ENCODE measurements at places on chromosomes 13 and 19.

- DNase-seq, result no peak
Observed at GRCh38 chr19:19911150-19911549, 10.4 kb downstream of the ZNF93 start.

DNA sequence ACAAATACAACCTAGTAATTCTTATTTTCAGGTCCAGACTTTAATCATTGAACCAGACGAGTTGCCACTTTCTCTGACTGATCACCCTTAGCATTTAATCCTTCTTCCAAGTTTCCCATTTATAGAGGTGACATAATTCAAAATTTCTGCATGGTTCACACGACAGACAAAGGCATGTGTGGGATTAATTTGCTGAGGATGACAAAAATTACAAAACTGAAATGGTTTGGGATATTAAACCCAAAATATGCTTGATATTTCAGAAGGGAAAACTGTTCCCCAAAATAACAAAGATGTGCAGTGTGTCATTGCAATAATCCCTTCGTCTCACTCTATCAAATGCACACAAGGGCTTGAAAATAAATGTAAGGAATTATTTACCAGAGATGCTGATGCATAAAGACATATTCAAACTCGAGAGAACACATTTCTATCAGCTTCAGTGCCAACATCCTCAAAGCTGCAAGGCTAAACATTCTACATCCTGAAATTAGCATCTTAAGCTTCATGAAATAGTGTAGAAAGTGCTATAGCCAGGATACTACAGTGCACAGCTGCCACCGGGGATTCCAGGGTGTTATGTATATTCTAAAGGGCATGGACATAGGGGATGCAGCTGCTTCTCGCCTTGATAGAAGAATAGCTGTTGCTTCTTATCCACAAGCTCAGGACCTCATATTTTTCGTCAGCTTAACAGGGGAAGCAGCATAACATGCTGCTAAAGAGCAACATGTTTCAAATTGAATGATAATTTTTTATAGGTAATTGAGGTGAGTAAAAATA, 198.7 kb upstream of the SLITRK1 start:
- DNase-seq, result no peak

GRCh38 chr13:99505814-99506269, 4.6 kb downstream of the TM9SF2 start:
- DNase-seq, result peak; percentile 25

GRCh38 chr19:17183271-17183761, 31.8 kb upstream of the USE1 start:
- no peak for DNase-seq

DNA sequence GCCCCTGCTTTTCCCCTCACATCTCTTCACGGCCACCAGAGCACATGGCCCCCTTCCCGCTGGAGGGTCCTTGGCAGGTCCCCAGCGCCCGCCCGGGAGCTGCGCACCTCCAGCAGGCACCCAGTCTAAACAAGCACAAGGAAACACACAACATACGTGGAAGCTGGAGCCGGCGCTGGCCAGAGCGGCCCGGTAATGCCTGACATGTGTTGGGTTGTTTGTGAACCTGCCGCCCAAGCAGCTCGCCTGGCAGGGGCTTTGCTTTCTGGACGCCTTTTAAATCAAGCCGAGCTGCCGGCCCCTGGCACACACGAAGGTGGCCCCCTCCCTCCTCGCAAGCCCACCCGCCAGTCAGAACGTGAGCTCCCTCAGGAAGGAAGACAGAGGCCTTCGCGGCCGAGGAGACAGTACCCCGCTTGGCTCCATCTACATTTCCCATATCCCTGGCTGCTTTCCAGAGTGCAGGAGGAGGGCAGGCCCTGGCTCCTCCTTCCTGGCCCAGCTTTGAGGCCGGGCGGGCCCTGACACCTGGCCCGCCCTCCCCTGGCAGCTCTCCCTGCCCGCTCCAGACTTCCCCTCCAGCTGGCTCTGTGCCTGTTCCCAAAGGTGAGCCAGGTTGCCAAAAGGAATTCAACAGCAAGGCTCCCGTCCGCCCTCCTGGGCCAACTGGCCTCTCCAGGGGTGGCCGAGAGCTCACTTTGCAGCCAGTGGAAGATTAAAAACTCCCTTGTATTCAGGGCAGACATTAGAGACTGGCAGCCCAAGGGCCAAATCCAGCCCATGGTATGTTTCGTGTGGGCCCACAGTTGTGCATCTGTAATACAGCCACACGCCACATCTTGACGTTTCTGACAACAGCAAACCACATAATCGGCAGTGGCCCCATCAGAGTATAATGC, 28.7 kb downstream of the COMP start:
- DNase-seq, result no peak

DNA sequence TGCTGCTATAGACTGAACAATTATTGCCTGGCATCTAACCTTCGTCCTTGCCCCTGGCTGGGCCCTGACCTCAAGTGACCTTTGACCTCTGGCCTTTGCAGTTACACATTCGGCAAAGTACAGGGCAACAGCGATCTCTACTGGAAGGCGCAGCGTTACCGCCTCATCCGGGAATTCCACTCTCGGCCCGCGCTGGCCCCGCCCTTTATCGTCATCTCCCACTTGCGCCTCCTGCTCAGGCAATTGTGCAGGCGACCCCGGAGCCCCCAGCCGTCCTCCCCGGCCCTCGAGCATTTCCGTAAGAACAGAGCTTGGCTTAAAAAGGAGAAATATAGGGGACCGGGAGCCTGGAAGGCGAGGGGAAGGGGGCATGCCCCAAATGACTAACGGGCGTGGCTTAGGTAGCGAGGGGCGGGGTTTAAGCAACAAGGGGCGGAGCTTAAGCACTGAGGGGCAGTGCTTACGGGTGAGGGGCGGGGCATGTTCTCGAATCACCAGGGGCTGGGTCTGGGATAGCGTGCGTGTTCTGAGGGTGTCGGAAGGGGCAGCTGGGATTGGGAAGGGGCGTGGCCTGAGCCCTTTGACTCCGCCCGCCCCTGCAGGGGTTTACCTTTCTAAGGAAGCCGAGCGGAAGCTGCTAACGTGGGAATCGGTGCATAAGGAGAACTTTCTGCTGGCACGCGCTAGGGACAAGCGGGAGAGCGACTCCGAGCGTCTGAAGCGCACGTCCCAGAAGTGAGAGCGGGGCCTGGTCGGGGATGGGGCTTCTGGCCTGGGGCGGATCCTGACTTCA, 52.7 kb downstream of the TRPM4 start:
- no peak for DNase-seq

GRCh38 chr13:110244071-110244830, 62.7 kb downstream of the COL4A1 start:
- DNase-seq, result peak; percentile 84

GRCh38 chr19:42095814-42096230, 19.9 kb downstream of the ZNF574 start:
- DNase-seq, result no peak

GRCh38 chr19:43700395-43701000, 15.4 kb upstream of the IRGC start:
- peak; percentile 58 for DNase-seq

- DNase-seq, result no peak
Observed at GRCh38 chr13:51999510-51999911, 11.7 kb downstream of the ATP7B start.

DNA sequence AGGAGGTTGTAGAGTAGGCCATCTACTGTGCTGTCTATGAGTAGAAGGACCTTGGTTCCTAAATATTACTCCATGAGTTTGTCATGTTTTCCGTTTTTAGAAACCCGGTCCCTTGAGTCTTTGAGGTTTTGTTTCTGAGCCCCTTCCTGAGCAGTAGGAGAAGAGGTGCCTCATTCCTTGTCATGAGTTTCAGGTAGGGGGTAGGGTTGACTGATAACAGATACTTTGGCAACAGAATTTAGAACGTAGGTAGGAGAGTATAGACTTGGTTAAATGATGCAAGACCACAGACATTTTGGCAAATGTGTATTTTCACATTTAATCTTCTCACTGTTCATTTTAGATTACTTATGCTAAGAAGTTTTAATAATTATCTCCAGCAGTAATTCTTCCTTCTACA, 24.6 kb downstream of the LMO7 start:
- no peak for DNase-seq

DNA sequence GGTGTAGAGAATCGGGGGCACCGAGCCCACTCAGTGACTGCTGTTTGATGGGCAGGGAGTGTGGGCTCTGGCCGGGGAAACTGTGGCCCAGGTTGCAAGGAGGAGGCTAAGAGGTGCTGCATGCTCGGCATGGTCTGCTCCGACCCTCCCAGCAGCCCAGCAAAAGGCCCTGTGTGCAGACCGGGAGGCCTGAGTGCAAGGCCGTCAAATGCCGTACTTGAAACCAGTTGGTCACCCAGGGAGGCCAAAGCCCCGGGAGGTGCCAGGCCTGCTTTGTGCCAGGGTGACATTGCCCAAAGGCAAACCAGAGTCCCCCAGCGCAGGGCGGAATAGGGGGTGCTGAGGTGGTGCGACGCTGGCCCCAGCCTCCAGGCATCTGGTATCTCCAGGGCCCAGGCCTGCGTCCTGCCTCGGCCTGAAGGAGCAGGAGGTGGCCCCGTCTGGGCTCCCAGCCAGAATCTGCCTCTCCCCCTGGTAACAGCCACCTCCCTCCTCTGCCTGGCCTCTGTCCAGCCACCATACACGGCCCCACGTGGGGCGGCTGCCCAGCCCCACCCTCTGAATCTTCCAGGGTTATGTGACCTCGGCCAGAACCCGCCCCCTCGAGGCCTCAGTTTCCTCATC, 4.0 kb downstream of the PIK3R2 start:
- DNase-seq, result no peak

GRCh38 chr13:88817560-88817959, 1146.4 kb downstream of the SLITRK5 start:
- no peak for DNase-seq

DNA sequence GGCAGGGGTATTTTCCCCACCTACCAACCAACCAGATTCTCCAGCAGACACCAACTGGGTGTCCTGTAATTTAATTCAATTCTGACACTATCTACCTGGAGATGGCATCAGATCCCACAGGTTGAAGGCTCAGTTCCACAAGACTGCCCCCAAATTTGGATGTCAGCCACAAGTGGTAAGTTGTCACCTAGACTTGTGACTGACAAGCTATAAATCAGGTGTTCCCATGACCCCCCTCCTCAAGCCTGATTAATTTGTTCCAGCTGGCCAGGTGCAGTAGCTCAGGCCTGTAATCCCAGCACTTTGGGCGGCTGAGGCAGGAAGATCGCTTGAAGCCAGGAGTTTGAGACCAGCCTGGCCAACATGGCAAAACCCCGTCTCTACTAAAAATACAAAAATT, 10.6 kb upstream of the HAUS5 start:
- no peak for DNase-seq

GRCh38 chr19:47896019-47896418, 9.9 kb upstream of the SULT2A1 start:
- no peak for DNase-seq

DNA sequence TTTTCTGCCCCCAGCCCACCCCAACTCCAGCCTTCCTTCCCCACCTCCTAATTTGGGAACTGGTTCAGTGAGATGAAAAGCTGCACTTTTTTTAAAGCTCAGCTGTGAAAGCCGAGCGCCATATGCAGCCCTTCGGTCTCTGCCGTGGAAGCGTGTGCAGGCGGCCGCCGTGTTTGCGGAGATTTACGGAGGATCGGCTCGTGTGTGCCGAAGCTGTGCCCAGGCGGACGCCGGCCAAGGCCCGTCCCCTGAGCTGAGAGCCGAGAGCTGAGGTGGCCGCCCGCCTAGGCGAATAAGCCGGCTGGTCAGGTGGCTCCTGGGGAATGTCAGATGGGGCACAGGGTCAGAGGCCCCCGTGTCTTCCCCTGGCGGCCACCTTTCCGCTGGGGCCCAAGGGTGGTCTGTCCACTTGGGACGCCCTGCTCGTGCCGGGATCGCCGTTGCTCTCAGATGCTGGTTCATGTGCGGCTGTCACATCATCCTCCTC, 78.7 kb downstream of the ZNF536 start:
- no peak for DNase-seq
